ENCODE measurements at places on chromosomes 5 and 9.

DNA sequence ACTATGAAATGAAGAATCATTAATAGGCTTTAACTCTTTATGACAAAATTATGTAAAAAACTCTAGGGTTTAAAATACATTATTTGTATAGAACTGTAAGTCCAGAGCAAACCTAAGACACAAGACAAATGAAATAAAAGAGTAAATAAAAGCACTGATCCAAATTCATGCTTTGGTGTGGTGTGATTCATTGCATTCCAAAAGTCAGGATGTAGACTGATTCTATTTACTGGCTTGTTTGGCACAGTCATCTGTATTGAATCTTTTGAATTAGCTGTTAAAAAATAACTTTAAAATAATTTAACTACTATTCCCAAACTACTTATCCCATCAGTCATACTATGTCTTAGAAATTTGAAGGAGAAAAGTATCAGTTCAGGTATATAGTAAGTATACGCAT is 31.1 kb downstream of the IL4 start:
- DNase-seq: peak; percentile 43

- no peak for DNase-seq
These were observed 2.5 kb downstream of the FST start for GRCh38 chr5:53482717-53483638.

DNA sequence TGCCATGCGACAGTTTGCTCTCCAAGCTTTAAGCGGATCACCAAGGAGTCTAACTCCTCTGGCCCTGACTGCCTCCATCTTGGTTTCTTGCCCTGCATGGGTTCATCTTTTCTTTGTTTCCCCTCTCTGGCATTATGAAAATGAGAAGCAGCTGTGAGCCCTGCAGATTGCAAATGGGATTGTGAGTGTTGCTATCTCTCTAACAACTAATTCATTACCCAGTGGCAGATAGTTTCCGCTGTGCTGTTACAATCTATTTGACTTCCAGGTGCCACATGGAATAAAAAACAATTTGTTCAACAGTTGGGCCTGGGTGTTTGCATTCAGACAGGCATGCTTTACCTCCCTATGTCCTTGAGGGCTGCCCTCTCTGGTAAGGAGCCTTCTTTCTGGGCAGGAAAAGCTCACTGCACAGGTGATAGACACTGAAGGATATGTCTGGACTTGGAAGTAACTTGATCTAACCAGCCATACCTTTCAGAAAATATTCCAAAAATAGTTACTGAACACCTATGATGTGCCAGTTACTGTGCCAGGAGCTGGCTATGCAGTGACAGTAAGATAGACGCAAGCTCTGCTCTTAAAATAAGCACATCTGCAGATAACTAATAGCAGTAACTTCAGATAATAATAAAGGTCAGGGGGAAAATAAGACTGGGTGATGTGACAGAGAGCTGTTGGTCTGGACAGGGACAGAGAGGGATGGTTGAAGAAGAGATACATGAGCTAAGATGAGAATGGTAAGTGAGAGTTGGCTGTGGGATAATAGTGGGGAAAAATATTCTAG is 40.1 kb downstream of the GRIA1 start:
- no peak for DNase-seq

DNA sequence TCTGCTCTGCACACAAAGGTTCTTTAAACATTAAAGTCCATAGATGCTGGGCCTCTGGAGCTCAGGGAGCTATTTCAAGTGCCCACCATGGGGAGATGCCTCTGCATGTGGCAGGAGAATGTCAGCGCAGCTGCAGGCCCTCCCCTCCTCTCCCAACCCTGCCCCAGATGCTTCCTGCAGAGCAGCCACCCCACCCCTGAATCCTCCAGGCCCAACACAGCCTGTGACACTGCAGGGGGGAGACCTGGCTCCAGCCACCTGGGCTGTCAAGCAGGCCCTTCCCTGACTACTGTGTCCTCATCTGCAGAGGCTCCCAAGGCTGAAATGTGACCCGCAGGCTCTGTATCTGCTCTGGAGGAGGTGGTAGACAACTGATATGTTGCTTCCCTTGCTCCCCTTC is 213.9 kb downstream of the GABBR2 start:
- no peak for DNase-seq

- DNase-seq: peak; percentile 69
These were observed 109.3 kb upstream of the ICE1 start for GRCh38 chr5:5313101-5313635.

GRCh38 chr5:18805376-18805775 is 1171.1 kb downstream of the TAF11L14 start:
- no peak for DNase-seq

- no peak for DNase-seq
These were observed 79.2 kb upstream of the PANK3 start for GRCh38 chr5:168658394-168658793.

GRCh38 chr5:143187495-143187894 is 216.0 kb downstream of the NR3C1 start:
- DNase-seq: no peak

DNA sequence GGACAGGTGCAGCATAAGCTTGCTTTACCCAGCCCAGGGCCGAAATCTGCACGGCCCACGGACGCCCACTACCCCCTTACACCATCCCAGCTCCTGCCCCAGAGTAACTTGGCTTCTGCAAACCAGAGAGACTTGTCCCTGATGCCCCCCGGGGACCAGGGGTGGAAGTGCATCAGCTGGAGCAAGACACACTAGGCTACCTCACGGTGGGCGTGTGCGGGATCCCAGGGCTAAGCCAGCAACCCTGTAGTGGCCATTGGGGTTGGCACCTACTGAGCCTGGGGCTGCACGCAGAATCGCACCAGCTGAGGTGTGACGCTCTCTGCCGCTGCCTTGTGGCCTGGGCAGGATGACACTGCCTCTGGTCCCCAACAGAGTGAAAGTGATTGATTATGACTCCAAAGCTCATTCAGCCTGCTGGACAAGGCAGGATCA is 6.1 kb upstream of the ZNF79 start:
- DNase-seq: no peak

- no peak for DNase-seq
These were observed 127.8 kb upstream of the CCDC152 start for GRCh38 chr5:42628821-42629220.

GRCh38 chr5:89698028-89698427 is 711.5 kb downstream of the CETN3 start:
- DNase-seq: no peak

DNA sequence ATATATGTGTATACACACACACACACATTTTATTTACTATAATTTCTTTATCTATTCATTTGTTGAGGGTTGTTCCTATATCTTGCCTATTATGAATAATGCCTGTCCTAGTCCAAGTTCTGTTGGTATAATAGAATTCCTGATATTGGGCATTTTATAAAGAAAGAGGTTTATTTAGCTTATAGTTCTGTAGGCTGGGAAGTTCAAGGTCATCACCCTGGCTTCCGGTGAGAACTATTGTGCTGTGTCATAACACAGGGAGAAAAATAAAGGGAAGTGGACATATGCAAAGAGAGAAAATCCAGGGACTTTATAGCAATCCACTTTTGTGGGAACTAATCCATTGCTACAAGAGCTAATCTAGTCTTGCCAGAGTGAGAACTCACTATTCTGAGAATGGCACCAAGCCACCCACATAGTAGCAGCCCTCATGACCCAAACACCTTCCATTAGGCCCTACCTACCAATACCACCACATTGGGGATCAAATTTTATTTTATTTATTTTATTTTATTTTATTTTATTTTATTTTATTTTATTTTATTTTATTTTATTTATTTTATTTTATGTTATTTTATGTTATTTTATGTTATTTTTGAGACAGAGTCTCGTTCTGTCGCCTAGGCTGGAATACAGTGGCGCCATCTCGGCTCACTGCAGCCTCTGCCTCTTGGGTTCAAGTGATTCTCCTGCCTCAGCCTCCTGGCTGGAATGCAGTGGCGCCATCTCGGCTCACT is 74.7 kb downstream of the FER start:
- DNase-seq: no peak

GRCh38 chr5:31029925-31030324 is 163.6 kb upstream of the CDH6 start:
- no peak for DNase-seq

GRCh38 chr5:5420251-5420650 is 2.2 kb upstream of the ICE1 start:
- no peak for DNase-seq

GRCh38 chr9:34046784-34047379 is 1.8 kb downstream of the UBAP2 start:
- DNase-seq: no peak

DNA sequence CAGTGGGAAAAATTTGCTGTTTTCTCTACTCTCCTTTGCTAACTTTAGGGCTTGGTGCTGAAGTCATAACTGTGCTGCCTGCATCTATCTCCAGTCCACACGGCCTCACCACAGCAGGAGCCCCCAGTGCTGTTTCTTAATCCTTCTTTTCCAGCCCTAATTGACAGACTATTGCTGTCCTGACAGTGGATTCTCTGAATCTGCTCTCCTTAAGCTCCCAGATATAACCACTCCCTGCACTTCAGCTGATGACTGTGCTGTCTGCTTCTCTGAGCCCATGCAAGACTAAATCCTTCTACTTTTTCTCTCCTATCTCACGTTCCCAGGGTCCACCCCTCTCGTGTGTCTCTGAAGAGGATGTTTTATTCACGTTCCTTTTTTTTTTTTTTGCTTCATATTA is 19.7 kb upstream of the GRIA1 start:
- no peak for DNase-seq

- DNase-seq: peak; percentile 21
These were observed 22.7 kb downstream of the CHD1 start for GRCh38 chr5:98905857-98906688.

DNA sequence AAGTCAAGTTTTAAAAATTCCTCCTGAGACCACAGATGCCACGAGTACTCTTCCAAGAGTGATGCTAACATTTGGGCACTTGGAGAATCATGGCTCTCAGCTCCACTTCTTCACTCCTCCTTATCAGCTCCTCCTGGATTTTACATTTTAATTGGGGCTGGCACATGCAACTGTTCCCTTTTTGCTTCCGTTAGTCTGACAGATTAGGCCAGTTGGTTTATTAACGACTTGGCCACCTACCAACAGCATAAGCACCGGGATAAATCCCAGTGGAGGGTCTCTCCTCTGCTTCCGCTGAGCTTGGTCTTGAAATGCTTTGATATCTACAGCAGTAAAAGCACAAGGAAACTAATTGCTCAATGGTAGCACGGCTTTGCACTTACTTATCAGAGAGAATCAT is 134.6 kb upstream of the RASEF start:
- DNase-seq: no peak

DNA sequence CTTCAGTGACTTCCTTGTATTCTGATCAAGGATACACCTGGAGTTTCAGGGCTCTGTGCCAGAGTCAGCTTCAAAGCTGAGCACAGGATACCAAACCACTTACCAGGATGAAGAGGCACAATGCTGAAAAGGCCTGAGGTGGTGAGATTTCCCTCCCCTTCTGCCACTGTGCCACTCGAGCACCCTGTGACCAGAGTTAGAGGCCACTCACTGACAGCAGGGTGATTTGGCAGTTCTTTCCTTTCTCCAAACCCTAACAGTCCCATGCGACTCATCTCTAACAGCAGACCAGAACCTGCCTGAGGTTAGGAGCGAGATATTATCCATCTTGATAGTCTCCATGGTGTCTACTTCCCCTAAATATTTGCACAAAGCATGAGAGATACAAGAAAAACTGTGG is 1.8 kb downstream of the PLGRKT start:
- DNase-seq: no peak

GRCh38 chr9:87991151-87991870 is 17.0 kb upstream of the CDK20 start:
- no peak for DNase-seq

GRCh38 chr5:84816746-84817547 is 432.3 kb upstream of the EDIL3 start:
- DNase-seq: no peak

GRCh38 chr9:72807765-72808445 is 144.9 kb downstream of the ALDH1A1 start:
- no peak for DNase-seq

- DNase-seq: peak; percentile 99
These were observed 50.4 kb upstream of the STXBP1 start for GRCh38 chr9:127561491-127562278.

DNA sequence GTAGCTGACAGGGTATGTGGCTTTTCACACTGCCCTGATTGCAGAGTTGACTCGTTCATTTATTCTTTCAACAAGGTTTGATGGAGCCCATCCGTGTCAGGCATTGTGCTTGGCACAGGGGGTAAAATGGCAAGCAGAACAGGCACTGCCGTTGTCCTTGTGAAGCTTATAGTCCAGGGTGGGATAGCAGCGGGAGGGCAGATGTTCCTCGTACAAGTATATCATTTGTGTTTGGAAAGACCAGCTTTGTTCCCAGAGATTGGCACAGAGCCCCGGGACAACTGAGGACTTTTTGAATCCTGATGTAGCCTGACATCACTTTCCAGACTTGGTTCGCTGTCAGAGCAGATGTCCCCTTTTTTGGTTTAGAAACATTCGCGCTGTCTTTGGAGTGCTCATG is 50.9 kb downstream of the MVB12B start:
- no peak for DNase-seq

DNA sequence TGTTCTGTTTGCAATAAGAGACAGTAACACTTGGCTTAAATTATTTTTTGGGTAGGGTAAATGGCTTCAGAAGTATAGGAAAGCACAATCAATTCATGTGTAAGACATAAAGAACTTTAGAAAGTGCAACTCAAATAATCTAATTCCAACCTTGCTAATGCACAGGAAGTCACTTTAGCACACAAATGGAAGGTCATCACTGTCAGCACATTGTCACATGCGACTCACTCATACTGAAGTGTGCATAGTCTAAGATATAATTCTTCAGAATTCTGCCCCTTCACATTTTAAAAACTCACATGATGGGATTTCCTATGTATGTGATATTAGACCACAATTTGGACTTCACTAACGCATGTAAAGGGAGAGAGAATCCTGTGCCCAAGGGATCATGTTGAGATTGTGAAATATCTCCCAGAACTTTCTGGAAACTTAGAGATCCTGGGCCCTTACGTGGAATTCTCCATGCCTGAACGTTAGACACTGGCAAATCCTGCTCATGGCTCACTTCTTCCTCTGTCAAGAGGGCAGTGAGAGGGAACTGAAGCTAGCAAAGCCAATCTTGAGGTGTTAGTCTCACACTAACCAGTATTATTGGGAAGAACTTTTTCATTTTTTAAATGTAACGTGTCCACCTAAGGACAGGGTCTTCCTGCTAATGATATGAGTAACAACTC is 403.2 kb upstream of the PTGER4 start:
- no peak for DNase-seq

GRCh38 chr5:167219298-167219697 is 1072.1 kb upstream of the WWC1 start:
- DNase-seq: no peak

GRCh38 chr5:111083323-111083722 is 8.8 kb upstream of the WDR36 start:
- no peak for DNase-seq

DNA sequence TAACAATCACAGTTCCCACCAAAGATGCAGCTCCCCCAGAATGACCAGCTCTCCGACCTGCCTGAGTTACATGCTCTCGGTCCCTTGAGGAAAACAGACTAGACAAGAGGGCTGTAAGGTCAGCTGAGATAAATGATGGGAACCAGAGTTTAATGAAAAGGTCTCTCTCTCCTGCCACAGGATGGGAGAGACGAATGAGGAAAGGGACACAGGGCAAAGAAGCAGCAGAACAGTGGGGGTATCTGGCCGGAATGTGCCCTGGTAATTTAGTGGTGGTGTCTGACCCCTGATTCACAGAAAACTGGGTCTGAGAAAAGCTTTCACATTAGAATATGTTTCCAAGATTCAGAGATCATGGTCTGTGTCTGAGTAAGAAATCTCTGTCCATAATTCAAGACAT is 118.5 kb downstream of the BRINP1 start:
- DNase-seq: no peak

Data from kidney glomerular epithelial cell (primary cell).